ENCODE measurements at places on chromosomes 5 and 9.

DNA sequence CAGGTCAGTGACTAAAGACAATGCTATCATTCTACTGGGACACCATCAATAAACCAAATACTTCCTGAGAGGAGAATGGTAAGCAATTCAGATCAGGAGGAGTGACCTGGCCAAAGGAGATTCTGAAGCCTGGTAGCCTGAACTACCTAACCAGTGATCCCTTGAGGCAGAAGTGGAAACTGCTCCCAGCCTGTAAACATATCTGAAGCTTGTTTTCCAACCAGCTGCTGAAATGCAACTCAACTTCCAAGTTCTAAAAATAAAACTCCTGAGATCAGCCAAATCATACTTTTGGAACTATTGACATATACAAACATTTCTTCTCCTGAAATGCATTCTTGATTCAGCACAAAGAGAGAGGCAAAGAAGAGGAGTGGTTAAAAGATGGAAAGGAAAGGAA, 204.1 kb downstream of the EBF1 start:
- no peak for DNase-seq

DNA sequence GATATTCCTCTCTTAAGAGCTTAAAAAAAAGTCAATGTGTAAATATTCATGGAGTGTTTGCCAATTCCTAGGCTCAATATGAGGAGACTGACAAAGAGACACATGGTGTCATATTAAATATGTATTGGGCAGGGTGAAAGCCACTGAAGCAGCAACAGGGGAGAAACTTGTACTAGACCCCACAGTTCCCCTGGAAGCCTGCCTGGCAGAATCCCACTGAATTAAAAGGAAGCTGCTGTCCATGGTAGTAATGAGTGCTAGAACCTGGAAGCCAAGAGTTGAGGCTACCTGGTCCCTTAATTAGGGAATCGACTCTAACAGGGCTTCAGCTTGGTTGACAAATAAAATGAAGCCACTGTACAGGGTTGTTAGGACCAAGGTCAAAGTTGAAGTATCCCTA, 129.4 kb upstream of the GPR151 start:
- no peak for DNase-seq

DNA sequence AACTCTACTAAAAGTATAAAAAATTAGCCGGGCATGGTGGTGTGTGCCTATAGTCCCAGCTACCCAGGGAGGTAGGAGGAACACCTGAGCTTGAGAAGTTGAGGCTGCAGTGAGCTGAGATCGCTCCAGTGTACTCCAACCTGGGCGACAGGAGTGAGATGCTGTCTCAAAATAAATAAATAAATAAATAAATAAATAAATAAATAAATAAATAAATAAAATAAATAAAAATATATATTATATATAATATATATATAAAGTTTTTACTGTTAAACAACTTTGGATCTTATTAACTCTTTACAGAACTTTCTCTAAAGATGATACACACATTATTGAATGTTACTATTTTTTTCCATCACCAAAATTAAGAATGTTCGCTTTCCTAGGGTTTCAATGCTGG, 38.4 kb downstream of the HMGCR start:
- no peak for DNase-seq

DNA sequence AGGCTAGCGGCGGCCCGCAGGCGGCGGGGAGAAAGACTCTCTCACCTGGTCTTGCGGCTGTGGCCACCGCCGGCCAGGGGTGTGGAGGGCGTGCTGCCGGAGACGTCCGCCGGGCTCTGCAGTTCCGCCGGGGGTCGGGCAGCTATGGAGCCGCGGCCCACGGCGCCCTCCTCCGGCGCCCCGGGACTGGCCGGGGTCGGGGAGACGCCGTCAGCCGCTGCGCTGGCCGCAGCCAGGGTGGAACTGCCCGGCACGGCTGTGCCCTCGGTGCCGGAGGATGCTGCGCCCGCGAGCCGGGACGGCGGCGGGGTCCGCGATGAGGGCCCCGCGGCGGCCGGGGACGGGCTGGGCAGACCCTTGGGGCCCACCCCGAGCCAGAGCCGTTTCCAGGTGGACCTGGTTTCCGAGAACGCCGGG, 253 bp downstream of the SLC12A2 start:
- DNase-seq: no peak

- no peak for DNase-seq
Measured at GRCh38 chr9:70117835-70118319, 74.2 kb downstream of the MAMDC2 start.

DNA sequence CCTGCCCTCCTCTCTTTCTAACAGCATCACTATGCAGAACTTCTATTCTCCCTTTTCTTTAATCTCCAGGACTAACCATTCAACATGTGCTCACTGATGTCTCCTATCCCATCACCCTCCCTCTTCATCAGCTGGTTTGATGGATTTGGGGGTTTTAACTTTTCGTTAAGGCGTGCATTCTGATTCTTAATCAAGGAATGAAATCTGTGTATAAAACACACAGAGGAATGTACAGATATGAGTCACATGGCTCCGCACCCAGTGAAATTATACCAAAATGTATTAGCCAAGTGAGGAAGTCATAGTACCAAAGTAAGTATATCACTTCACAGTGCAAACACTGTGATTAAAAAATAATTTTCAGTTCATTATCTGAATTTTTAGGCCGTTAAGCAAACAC, 35.2 kb downstream of the MARCHF11 start:
- DNase-seq: no peak

DNA sequence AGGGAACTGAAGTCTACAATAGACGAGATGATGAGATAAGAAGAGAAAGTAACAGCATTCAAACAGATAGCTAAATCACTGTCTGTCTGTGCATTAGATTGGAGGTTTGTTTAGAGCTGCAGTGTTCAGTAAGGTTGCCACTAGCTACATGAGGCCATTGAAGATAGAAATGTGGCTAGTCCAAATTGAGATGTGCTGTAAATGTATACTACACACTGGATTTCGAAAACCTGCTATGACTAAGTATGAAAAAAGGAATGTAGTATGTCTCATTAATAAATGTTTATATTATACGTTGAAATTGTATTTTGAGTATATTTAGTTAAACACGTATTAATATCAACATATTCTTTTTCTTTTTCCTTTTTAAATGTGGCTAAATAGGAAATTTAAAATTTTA, 142.1 kb downstream of the XRCC4 start:
- DNase-seq: no peak

DNA sequence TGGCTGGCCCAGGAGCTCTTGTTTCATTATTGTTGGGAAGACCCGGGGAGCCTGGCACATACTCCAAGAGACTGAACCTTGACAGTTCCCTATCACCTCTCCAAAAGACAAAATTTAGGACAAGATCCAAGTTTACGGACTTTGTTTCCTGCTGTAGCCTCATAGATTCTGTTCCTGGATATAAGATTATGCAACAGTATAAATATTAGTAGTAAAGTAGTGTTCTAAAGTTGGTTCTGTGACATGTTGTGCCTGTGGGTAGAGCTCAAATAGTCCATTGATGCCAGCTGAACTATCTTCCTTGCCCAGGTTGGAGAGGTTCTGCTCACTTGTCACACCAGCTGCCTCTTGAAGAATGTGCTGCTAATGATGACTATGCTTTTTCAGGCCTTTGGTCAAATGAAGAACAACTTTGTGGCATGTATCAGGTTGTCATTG, 430.2 kb downstream of the DMAC1 start:
- DNase-seq: no peak

DNA sequence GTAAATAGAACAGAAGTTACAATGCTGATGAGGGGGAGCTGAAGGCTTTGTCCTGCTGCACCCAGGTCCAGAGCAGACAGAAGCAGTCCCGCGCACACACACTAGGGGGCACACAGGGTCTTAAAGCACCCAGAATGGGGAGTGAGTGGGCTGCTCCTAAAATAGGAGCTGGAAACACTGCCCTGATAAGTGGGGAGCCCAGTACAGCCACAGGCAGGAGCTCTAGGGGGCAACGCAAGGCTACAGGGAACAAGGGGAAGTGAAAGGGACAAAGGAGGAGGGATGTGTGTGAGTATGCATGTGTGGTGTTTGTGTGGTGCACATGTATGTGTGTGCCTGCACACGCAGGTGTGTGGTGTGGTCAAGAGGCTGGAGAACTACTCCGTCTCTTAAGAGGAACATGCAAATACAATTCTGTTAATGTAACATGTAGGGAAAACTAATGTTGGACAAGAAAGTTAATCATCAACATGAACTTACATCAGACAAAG, 191.5 kb downstream of the ROR2 start:
- DNase-seq: no peak

DNA sequence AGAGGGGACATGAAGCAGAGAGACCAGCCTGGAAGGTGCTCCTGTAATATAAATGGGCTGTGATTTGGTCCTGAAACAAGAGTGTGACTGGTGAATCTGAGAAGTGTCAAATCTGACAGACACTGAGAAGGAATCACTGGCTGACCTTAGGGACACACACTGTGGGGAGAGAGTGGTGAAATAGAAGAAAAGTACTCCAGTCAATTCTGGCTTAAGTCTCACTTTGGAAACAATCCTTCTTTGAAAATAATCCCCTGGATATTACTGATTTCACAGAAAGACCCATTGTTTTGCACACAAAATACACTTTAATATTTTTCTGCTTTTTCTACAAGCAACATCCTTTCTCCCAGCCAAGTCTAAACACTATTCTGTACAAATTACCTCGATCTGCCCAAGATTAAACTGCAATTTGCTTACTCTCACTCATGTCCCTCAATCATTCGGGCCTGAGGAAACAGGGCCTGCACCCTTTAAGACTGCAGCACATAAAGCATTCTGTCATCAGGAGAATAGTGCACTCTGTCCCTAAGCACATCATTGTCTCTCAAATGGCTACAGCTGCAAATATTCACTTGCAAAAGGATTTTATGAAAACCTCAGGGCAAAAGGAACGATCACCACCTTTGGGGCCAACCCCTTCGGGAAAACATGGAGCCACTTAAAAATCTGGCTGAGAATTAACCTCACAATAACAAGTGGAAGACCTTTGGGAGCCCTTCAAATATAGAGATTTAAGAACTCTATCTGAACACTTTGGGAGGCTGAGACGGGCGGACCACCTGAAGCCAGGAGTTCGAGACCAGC, 68.6 kb downstream of the MAPKAP1 start:
- DNase-seq: no peak

DNA sequence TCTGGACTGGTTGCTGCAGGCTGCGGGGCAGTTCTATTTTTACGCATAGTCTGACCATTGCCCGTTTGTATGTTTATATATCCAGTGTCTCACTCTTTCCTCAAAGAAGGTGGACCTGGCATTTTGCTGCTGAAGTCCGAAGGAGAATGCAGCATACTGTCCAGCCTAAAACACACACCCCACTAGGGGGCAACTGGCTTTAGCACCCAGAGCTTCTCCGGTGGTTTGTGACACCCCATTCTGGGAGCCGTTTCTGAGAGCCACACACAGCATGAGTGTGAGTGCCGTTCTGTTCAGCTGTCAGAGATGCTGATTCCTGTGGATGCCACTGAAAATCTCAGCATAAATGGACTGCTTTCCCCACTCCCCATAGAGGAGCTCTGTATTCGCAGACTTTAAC, 290.5 kb upstream of the TAS2R1 start:
- DNase-seq: no peak

- DNase-seq: no peak
Measured at GRCh38 chr9:117470902-117471301, 56.0 kb upstream of the ASTN2 start.

DNA sequence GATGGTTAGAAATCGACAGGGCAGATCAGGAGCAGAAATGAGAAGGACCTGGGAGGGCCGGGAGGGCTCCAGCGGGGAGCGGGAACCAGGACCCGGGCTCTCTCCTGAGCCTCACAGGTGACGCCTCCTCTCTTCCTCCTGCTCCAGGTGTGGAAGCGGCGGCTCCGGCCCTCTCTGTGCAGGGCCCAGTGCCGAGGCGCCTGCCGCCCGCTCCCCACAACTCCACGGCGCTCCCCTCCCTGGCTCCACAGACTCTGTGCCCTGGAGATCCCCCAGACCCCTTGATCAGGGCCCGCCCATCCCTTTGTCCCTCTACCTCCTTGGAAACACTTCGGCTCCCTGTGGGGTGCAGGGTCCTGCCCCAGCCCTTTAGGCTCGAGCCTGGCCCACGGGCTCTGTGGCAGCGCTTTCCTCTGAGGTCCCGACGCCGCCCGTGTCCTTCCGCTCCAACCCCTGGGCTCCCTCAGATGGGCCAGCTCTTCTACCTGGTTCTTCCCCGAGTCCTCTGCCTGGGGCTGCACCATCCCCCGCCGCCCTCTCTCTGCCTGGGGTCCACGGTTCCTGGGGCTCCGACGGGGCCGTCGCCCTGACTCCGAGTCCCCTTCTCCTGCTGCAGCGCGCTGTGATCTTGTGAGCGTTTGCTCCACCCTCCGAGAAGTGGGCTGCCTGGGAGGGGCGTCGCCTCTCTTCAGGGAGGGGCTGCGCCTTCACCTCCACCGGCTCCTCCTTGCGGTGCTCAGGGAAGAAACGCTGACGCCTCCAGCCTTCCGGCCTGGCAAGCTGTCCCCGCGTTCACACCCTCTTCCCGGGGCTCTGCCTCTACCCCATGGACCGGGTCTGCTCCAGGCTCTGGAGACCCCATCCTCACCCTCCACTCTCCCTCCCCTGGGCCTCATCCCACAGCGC, 22.4 kb upstream of the SLC6A3 start:
- DNase-seq: no peak

GRCh38 chr5:11239261-11240015, 478.4 kb upstream of the DAP start:
- no peak for DNase-seq

- DNase-seq: no peak
Measured at GRCh38 chr9:112380825-112381221, 915 bp downstream of the HSDL2 start.

- peak; percentile 16 for DNase-seq
Measured at GRCh38 chr5:173925449-173926071, 37.4 kb downstream of the CPEB4 start.

DNA sequence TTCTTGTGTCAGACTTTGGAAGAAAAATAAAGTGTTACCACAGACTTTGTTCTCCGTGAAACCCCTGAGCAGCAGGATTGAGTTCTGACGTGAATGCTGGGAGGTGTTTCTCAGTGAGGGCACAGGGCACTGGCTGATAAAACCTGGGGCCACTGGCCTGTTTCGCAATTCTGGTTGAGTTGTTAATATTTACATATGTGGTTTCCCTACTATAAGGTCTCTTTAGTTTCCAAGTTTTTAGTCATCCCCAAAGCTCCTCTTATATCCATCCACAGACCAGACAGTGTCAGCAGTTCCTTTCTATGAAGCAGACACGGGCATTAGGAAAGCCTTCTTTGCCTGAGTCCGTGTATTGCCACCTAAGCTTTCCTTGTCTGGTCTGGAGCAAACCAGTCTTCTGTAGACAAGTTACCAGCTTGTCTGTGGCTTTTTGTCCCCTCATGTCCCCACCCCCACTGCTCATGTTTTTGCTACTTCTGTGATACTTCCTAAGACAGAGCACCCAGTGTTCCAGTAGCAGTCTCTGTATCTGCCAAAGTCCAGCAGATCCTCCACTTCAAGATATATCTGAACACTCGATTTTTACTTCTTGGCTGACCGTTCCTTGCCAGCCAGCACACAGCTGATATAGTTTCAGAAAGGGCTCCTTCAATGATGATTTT, 42.0 kb downstream of the ACO1 start:
- no peak for DNase-seq

DNA sequence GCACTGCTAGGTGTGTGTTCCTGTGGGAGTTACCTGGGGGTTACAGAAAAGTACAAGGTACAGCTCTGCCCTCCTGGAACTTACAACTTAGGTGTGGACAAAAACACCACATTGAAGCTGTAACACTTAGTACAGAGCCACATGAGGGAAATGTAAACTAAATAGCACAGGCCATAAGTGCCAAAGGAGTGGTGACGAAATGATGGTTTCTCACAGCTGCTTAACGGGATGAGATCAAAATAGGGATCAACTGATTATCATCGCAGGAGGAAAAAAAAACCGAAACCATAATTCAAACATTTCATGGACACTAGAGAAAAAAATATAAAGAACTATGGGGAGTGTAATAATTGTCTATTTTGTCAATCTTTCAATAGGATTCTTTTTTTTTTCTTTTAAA, 5.9 kb downstream of the LIX1 start:
- no peak for DNase-seq
